ENCODE measurements at places on chromosomes 6 and 20. TPM values are rescaled to one million over a fixed set of nuclear protein-coding genes. Genes with fewer than 3 reads are reported as not detected.

GRCh38 chr20:18005990-18006364, 37.2 kb downstream of the MGME1 start:
- DNase-seq: no peak

DNA sequence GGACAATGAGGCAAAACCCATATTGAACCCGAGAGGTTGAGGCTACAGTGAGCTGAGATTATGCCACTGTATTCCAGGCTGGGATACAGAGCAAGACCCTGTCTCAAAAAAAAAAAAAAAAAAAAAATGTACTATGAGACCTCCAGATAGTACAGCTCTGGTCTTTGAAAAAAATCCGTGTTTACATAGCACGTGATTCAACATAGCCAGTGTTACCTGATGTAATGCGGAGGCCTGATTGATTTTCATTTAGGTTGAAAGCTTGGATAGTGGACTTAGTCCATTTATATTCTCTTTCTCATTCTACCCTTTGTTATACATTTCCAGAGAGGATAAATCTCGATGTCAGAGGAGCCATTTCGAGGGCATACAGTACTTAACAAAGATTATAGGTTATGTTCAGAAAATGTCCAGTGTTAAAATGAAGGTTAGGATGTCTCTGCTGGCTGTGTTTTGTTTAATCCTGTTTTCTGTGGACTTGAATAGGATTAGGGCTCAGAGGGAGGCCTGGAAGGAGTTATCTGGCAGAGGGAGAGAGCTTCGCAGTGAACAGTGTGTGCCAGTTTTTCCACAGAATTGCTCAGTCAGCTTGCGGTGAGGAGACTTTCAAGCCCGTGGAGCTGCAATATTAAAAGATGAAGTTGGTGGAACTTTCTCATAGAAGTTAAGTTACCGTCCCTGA, 33.9 kb upstream of the BCLAF1 start:
- no peak for DNase-seq

DNA sequence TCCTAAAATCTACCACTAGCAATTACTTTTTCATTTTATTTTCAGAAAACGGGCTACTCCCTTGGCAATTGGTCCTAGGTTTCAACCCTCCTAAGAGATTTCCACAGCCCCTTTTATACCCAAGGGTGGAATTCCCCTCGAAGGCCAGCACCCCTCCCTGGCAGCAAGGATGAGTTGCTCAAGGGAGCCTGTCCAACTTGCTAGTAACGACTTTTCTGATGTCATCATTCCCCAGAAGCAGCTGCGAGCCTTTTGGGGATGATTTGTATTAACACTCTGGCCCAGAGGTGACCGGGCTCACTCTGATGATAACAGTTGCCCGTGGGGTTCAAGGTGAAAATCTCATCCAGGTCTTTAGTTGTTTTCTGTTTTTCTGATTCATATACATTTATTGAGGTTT, 30.7 kb upstream of the NAA20 start:
- DNase-seq: no peak

DNA sequence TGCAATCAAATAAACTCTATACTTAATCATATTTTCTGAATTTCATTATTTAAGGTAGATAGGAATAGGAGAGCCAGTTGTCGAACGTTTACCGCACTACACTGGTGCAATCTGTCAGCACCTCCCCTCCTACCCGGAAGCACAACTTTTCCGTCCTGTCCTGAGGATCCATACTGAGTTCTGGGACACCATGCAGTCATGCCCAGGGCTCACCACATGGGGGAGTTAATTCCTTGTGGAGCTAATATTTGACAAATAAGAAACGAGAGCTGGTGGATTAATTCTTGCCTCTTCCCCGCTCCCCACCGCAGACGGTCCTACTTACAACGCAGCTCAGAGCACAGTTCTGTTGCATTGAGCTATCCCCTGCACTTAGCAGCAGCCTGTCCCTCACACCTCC, 107.7 kb upstream of the RALGAPA2 start:
- no peak for DNase-seq

DNA sequence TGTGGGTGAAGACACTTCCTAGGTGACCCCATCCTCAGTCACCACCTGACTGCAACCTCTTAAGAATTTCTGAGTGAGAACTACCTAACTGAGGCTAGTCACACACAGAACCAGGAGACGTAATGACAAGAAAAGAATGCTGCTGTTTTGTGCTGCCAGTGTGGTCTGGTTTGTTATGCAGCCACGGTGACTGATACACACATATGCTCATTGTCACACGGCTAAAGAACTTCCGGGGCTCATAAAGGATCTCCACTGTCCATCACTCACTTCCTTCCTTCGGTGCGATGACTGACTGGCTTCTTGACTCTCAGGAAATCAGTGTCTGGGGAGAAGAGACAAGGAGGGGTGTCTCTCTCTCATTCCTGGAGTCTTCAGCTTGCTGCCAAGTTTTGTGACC, 88.0 kb downstream of the SLC24A3 start:
- no peak for DNase-seq

KIAA1755 gene
- 0.08 TPM for total RNA-seq

GRCh38 chr20:40283689-40284088, 405.3 kb downstream of the MAFB start:
- no peak for DNase-seq

DNA sequence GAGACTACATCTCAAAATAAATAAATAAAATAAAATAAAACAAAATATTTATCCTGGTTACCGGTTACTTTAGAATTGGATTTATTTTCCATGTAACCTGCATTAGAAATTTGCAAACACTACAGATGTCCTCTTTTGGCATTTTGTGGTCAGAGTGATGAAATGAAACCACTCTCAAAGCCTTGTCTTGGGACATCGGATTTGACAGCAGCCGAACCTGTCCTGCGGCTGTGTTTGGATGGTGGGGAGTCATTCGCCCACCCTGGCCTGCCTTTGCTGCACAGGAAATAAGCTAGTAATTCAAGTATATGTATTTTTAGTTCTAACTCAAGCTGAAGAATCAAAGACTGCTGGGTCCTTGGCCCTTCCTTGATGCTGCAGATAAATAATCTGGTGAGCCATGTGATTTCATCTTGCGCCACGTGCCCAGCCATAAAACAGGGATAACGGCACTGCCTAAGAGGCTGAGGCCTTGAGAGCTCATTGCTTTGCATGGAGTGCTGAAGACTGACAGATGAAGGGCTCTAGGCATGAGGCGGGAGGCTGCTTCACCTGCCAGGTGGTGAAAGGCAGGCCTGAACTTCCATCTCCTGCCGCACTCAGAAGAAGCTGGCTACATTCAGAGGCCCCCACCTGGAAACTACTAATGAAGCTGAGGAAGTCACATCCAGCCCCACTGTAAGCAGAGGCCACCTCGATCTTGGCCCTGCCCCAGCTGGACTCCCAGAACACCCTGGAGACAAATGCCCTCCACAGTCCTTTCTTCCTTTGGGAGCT, 76.9 kb downstream of the NOL4L start:
- no peak for DNase-seq

- no peak for DNase-seq
Measured at GRCh38 chr6:7998103-7998725, 66.0 kb downstream of the BLOC1S5 start.

- no peak for DNase-seq
Measured at GRCh38 chr6:92806254-92806653, 613.1 kb downstream of the EPHA7 start.

DNA sequence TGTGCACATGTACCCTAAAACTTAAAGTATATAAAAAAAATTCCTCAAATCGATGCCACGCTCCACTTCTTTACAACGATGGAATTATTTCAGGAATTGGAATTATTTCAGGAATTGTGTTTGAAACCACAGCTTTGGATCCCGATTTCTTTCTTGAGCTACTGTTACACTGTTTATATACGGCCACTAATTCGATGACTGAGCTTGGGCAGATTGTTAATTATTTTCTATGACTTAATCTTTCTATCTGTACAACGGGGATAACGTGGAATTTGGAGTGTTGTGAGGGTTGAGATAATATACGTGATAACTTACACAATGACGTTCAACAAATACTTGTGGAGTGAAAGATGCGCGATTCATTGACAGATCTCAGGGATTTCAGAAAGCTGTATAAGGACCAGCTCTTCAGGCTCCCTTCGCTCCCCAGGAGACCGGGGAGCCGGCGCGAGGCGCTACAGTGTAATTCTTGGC, 171.3 kb downstream of the SLC16A10 start:
- DNase-seq: no peak

TRIM40 gene
- not detected for total RNA-seq

GRCh38 chr20:50977066-50978021, 18.7 kb downstream of the MOCS3 start:
- no peak for DNase-seq

DNA sequence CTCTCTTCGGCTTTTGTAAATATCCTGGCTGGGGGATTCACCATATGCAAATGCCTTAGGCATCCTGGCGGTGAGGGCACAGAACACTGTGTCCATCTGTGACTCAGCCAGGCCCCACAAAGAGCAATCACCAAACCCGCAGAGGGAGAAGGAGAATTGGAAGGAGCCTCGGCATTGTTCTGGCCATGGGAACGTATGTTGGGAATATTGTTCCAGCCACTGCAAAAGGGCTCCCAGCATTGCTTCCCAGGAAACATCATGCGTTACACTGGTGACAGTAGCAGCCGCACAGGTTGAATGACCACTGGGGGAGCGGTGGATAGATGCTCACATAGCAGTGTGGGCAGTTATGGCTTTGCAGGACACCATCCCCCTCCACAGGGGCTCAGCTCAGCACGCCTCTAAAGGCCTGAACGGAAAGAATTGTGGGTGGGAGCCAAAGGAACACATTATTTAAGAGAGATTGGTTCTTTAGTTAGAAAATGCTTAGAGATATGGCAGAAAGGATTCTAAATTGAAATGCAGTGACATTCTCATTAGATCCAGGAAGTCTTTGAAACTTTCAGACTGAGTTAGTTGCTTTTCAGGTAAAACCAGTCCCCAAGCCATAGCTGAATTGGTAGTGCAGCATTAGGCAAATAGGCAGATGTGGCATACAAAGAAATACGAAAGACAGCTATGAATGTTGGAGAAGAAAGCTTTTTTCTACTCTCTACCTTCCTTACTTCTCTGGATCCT, 104.3 kb downstream of the RNF144B start:
- DNase-seq: no peak

DNA sequence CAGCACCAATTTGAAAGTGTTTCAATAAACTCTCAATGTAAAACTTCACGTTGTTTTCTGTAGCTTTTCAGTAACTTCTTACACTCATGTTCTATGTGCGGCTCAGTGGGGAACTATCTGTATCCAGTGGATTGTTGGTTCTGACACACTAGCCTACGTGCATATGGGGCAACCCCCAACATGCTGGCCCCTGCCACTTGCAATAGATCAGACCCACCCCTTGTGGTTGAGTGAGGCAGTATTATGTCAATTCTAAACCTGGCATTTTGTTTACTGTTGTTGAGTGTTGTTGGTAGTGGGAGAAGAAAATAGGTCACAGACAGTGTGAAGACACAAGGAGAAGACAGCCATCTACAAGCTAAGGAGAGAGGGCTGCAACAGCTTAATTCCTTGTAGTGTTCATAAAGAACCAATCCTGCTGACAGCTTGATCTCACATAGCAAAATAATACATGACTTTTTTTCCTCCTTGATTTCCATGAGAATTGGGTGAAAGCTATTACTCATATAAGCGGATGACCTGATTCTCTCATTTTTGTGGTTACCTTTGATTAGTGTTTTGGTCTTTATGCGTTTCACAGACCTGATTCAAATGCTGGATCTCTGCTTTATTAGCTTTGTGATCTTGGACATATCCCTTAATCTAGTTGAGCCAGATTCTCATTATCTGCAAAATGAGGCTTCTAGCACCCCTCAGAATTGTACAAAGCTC, 320.4 kb downstream of the LAMA2 start:
- no peak for DNase-seq

DNA sequence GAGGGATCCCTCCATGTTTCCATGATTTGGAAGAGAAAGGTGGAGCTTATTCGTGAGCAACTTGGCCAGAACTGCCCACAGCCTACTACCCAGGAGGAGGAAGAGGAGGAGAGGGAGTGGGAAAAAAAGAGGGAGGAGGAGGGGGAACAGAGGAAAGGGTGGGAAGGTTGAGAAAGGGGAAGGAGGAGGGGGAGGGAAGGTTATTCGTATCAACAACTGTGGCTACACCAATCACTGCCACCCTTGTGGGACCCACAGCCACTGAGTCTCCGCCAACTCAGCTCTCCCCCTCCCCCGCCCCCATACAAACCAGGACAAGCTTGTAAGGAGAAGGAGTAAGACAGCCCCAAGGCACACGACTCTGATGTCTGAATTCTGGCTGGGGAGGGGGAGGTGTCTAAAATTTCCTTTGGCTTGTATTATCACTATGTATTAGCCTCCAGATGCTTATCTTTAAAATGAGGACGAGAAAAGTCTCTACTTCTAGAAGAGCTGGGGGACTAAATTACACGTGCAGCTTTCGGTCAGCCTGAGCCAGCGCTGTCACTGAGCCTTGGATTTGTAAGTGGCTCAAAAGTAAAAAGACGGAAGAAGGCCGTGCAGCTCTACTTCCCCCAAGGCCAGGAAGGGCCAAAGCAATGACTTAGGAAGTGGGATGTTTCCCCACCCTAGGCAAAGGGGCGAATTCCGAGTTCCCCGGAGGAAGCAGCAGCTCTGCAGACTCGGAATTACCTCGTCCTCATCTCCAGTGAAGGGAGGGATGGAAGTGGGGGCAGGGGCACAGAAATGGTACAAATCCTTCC, 1.0 kb downstream of the FKBP1A start:
- no peak for DNase-seq

GPX6 gene
- total RNA-seq: not detected

BPIFB4 gene
- total RNA-seq: not detected

- peak; percentile 18 for DNase-seq
Measured at GRCh38 chr6:125858427-125859320, 67.9 kb downstream of the NCOA7 start.

DNA sequence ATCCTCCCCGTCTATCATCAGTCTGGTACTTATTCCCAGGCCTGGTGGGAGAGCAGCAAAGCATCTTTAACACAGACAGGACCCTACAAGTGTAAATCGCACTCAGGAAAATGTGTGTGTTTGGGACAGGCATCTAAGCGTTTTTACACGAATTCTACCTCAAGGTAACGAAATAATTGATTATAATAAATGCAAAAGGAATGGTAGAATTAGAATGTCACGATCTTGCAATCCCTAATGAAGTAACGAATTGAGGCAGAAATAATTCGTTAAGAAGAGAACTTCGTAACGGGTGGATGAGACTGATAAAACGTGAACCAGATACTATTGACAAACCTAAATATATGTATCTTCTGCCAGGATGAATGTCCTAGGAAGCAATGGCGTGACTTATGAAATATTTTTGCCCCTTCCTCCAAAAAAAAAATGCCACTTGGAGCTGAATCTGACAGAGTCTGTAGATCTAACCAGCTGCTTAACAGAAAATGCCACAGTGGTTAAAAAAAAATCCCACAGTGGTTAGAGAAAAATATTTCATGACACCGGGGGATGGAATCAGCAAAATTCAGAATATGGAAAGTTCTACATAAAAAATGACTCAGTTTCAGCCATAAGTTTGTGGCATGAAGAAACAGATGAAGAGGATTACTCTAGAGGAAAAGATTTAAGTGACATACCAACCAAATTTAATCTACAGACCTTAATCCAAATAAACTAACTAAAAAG, 68.7 kb downstream of the F13A1 start:
- DNase-seq: no peak

All from Panc1 (cell line).